ENCODE measurements at places on chromosomes 12 and 14. TPM values are rescaled to one million over a fixed set of nuclear protein-coding genes. Genes with fewer than 3 reads are reported as not detected.

DNA sequence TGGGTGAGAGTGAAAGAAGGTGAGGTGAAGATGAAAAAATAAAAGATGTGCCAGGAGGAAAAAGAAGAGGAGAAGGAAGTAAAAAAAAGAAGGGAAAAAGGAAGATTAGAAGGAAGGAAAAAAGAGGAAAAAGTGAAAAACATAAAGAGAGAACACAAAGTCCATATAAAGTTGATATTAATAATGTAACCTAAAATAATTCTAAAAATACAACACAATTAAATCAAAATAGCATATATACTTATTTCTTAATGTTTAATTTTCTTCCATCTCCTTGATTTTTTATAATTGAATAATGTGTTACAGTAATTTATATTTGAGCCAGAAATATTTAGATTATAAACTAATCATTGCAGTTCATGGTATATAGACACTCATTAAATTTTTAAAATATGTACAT, 124.4 kb upstream of the NOVA1 start:
- H3K4me3 ChIP-seq = no peak overlapping the region
- no peaks in the 10 kb centered on the region for H3K4me1 ChIP-seq
- no peak for DNase-seq
- H3K27me3 ChIP-seq = no peaks in the 10 kb centered on the region
- H3K27ac ChIP-seq = no peak overlapping the region

DNA sequence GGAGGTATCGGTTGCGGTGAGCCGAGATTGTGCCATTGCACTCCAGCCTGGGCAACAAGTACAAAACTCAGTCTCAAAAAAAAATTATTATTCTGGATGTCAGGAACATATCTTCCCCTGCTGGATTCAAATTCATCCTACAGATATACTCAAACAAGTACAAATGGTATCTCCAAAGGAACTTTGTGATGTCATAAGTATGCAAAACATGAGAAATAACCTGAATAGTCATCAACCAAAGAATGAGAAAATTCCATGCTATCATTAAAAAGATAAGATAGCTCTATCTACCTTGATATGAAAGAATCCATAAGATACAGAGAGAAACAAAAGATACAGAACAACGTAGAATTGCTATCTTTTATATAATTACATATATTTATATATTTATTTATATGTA, 67.7 kb downstream of the EEA1 start:
- no peaks in the 10 kb centered on the region for H3K36me3 ChIP-seq
- no peaks in the 10 kb centered on the region for H3K27me3 ChIP-seq
- no peak for DNase-seq

DNA sequence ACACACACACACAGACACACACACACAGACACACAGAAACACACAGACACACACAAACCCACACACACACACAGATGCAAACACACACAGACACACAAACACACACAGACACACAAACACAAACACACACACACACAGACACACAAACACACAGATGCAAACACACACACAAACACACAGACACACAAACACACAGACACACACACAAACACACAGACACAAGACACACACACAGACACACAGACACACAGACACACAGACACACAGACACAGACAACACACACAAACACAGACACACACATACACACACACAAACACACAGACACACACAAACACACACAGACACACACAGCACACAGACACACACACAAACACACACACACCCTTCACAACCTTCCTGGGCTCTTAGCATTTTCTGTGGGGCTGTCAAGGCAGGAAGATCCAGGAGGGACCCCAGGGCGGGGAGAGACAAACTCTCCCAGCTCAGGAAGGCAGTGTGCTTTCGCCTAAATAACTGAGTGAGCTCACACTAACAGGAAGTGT, 24.2 kb upstream of the INF2 start:
- peak overlapping the region; percentile 70 for H3K27ac ChIP-seq
- no peaks in the 10 kb centered on the region for H3K27me3 ChIP-seq
- H3K4me1 ChIP-seq = peaks cover 12% of the 10 kb centered on the region

GRCh38 chr12:108094056-108094649, 34.9 kb upstream of the WSCD2 start:
- H3K27me3 ChIP-seq = peaks cover 5% of the 10 kb centered on the region
- no peak for DNase-seq
- H3K4me1 ChIP-seq = no peaks in the 10 kb centered on the region
- no peaks in the 10 kb centered on the region for H3K36me3 ChIP-seq
- no peak overlapping the region for H3K4me3 ChIP-seq

The C3AR1 gene
- 1.2 TPM for total RNA-seq

The PAPLN gene
- 10.1 TPM for total RNA-seq

The C14orf119 gene
- total RNA-seq = 47.7 TPM
